NCI-H510A (cell line): ENCODE measurements at places on chromosomes 2 and 18.

DNA sequence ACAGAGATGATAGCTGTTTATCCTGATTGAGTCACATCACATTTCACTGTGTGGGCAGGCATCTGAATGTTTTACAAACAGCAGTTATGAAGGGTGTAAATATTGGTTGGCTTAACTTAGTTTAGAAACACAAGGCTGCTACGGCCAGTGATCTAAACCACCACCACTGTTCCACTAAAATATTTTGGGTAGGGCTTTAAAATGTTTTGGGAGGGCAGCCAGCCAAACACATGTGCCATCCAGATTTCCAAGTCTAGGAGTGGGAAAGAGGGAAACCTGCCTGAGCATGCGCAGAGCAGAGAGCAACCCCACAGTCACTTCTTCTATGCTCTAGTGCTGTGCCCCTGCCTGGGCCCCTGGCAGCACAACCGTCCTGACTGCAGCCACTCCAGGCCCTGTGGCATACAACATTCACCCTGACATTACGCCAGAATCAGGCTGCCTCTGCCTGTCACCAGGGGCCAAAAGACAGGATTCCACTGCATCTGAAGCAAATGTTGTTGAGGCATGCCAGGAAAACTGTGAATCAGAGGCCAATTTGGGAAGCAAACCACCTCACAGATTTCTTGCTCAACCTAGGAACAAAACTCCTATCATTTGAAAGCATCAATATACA lies 74.8 kb upstream of the COL5A2 start:
- no peak for DNase-seq

- DNase-seq = no peak
These were observed 19.2 kb upstream of the SEH1L start for GRCh38 chr18:12928641-12929040.

DNA sequence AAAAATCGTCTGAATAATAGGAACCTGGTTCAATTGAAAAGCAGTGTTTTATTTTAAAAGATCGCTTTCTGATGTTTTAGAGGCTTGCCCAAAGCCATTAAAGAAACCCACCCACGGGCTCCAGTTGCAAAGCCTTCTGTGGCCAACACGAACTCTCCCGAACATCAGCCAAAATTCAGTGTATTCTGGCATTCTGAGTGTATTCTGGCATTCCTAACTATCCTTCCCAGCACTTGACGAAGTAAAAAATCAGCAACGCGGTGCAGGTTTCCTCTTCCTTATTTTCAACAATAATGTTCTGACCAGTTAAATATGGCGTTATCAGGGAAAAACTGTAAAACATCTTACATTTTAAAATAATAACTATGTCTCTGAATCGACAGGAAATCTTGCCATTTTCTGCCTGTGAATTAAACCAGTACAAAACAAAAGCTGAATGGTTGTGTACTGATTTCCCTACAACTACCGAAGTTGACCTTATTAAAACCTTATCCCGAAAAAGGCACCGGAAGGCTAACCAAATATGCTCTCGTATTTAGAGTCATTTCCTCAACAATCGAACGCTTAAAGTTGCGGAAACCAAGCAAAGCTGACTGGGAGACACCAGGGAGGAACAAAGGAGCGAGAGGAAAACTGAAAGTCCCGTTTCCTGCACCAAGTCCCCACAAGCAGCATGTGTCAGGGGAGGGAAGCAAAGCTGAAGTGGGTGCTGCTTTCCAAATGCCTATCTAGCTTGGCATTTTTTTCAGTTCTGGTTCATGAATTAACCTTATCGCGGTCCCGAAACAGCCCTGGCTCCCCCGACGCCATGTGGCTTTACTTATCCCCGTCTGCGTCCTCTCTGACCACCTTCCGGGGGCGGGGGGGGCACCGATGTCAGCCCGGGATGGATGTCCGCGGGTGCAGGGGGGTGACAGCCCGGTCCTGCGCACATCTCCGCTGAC lies 44.3 kb downstream of the ZNF516 start:
- DNase-seq = peak; percentile 47

- DNase-seq = no peak
These were observed 266.7 kb upstream of the MGAT5 start for GRCh38 chr2:133986881-133987795.

DNA sequence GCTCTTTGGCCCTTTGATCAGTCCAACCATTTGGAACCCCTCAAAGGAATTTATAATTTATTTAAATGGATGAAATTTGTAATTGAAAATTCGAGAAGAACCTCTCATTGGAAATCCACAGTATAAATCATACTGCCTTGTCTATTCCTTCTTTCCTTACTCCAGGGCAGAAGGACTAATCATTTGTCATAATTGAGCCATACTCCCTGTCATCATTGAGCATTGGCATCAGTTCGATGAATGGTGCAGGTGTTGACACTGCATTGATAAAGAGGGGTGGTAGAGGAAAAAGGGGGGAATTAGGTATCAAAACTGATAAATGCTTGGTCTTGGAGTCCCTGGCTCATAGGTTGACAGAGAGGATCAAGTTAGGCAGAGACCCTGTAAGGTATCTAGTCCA lies 2.0 kb downstream of the VSNL1 start:
- no peak for DNase-seq

GRCh38 chr2:33292981-33293595 lies 183.4 kb upstream of the RASGRP3 start:
- no peak for DNase-seq

GRCh38 chr2:230660294-230661060 lies 52.2 kb upstream of the CAB39 start:
- no peak for DNase-seq

GRCh38 chr2:114724454-114724853 lies 282.0 kb downstream of the DPP10 start:
- no peak for DNase-seq

- no peak for DNase-seq
These were observed 198.3 kb downstream of the MGAT5 start for GRCh38 chr2:134452042-134452733.

DNA sequence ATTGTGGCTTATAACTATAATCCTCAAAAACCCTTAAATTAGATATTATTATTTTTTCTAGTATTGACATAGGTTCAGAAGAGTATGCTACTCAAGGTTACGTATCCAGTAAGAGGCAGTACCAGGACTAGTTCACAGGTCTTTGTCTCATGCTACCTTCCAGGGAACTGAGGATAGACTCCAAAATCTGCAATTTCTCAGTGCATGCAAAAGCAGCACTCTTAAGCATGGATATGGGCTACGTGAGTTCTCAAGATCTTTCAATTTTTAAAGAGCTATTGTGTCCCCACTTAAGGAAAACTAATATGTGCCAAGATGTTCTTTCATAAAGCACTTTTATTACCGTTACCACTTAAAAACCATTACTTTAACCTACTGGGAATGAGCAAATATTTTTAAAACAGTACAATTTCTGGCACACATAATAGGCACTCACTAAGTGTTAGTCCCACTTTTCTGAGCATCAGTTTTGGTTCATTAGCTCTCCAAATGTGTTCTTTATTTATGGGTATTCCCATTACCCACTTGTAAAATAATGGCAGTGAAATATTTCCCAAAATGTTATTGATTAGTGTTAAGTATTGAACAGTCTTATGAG lies 113.8 kb upstream of the TTN start:
- DNase-seq = no peak
